CD4-positive, alpha-beta T cell treated with Interleukin-6 for 4 hours (primary cell): ENCODE measurements at places on chromosomes 2 and 18.

DNA sequence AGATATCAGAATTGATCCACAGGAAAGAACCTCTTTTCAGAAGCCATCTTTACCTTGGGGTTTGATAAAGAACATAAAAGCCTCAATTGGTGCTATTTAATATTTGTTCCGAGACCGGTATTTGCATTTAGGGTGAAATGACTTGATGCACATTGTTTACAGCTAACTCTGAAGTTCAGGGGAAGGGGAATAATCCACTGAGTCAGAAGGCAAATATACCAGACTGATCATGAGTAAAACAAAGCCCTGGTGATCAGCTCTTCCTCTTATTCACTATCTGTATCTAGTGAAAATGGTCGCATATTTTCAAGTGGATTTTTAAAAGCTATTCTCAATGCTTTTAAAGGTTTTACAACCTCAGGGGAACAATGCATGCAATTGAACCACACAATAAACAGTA lies 53.0 kb upstream of the ATP8B1 start:
- no peak for DNase-seq

DNA sequence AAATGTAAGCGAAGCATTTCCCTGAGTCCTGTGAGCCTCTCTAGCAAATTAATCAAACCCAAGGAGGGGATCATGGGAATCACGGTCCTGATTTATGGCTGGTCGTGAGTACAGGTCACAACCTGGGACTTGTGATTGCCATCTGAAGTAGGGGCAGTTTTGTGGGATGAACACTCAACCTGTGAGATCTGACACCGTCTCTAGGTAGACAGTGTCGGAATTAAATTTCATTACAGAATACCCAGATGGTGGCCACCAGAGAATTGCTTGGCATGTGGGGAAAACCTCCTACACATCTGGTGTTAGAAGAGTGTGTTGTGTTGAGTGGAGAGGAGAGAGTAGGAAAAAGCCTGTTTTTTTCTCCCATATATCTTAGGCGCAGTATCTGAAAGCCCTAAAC lies 12.5 kb downstream of the CAPN14 start:
- no peak for DNase-seq

DNA sequence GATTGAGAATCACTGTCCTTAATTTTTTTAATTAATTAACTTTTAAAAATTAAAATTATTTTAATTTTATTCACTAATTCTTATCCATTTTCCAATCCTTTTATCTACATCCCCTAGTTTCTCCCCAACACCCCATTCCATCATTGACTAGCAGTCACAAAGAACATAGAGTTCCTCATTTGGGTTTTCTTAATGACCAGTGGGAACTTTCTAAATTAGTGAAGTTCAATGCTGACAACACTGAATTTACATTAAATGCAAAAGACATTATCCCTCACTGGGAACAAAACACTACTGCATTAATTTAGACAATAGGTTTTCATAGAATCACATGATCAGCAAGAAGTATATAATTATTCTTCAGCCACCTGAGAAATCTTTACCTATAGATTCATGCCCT lies 80.6 kb upstream of the GLS start:
- no peak for DNase-seq

- no peak for DNase-seq
Measured at GRCh38 chr18:58024139-58024538, 19.9 kb upstream of the NEDD4L start.

DNA sequence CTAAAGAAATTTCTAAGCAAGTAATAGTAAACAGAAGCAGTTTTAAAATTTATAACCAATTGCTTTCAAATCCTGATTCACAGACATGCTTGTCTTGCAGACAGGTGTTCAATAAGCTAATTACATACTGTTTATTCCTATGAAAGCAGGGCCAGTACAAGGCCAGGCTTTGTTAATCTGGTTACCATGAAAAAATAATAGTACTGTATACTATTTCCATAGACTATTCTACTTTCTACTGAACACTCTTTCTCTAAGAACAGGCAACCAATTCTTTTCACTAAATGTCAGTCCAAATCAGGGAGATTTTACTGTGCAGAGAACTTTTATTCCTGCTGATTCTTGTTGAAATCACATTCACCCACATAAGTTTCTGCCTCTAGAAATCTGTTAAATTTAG lies 2.9 kb upstream of the SRSF7 start:
- DNase-seq = no peak

DNA sequence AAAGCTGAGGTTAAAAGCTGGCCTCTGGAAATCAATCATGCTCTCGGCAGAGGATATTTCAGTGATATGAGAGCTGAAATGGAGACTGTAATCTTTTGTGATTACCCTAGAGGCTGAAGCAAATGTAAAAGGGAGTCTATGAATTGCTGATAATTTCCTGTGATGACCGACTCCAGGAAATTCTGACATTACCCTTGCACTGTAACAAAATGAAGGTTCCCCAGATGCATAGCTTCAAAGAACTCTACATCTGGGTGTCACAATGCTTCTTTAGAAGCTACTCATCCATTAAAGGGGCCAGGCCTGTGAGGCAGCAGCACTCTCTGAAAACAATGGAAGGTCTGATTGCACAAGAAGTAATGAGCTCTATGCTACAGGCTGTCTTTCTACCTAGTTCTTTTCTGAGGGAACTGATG lies 268.2 kb upstream of the SESTD1 start:
- no peak for DNase-seq

DNA sequence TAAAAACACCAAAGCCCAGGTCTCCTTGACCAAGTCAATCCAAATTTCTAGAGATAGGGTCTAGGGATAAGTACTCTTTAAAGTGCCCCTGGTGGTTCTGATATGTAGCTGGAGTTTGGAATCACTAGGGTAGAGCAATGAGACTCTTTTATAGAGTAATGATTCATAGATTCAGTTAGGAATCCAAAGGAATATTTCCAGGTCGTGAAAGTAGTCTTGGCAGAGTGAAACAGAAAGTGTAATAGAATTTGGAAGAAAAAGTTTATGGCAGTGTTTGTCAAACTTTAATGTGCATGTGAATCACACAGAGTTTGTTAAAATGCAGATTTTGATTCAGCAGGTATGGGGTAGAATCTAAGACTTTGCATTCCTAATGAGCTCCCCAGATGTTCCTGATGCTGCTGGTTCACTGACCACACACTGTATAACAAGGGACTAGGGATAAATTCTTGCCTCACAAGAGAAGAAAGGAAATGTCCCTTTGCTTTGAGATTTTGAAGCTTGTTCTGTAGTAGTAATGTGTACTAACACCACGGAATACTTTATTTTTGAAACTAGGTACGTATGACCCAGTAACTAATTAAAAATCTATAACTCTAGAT lies 1.8 kb downstream of the UPP2 start:
- DNase-seq = no peak

GRCh38 chr2:68318914-68319397 lies 793 bp downstream of the CNRIP1 start:
- DNase-seq = no peak

DNA sequence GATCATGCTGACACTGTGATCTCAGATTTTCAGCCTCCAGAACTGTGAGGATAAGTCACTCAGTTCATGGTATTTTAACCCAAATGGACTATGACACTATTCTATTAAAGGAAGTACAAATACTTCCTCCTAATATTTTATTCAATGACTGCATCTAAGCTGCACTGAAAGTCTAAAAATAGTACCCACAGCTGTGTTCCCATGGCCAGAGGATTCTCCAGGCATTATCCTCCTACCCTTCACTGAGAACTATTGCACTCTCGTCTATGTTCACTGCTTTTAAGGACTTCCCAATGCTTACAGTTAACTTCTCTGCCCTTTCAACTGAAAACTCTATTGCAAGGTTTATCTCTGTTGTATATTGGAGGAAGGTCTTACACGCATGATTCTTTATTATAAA lies 15.2 kb downstream of the LRATD1 start:
- DNase-seq = no peak
